ENCODE measurements at places on chromosomes 5 and 9. TPM values are rescaled to one million over a fixed set of nuclear protein-coding genes. Genes with fewer than 3 reads are reported as not detected.

GRCh38 chr9:35198191-35198590, 36.4 kb downstream of the UNC13B start:
- no peak for DNase-seq

Gene GDA
- 0.20 TPM for total RNA-seq

Gene ARHGEF37
- total RNA-seq: 5.2 TPM

- DNase-seq: no peak
These were observed 11.0 kb downstream of the RGS3 start for GRCh38 chr9:113474360-113475028.

Gene DRD1
- 0.15 TPM for total RNA-seq

GRCh38 chr5:33712664-33713063, 179.1 kb downstream of the ADAMTS12 start:
- no peak for DNase-seq

DNA sequence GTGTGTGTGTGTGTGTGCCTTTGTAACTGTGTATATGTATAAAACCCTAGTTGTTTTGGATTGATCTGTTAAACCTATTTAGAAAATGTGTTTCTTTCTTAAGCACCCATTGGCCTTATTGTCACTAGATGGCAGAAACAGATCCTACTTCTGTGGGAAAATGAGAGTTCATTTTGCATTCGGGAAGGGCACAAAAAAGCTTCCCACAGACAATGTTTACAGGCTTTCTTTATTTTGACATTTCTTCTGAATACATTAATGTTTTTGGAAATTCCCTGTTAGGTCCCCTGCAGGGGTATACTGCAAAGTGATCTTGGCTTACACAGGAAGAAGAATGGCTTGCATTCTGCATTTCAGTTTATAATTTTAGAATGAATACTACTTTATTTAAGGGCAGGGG, 481.8 kb upstream of the ARRDC3 start:
- DNase-seq: no peak

GRCh38 chr9:130824079-130824478, 11.0 kb upstream of the ABL1 start:
- DNase-seq: no peak

Gene SIT1
- 0.20 TPM for total RNA-seq
